ENCODE measurements at places on chromosomes 11 and 22.

- no peak for DNase-seq
These were observed 774 bp upstream of the E2F8 start for GRCh38 chr11:19241260-19242178.

- DNase-seq: no peak
These were observed 15.2 kb upstream of the EHF start for GRCh38 chr11:34605481-34606325.

- no peak for DNase-seq
These were observed 129.3 kb upstream of the FGF3 start for GRCh38 chr11:69948256-69949141.

- no peak for DNase-seq
These were observed 31.7 kb downstream of the TEAD1 start for GRCh38 chr11:12705874-12706273.

- DNase-seq: no peak
These were observed 103.5 kb downstream of the KCNC1 start for GRCh38 chr11:17838102-17838501.

DNA sequence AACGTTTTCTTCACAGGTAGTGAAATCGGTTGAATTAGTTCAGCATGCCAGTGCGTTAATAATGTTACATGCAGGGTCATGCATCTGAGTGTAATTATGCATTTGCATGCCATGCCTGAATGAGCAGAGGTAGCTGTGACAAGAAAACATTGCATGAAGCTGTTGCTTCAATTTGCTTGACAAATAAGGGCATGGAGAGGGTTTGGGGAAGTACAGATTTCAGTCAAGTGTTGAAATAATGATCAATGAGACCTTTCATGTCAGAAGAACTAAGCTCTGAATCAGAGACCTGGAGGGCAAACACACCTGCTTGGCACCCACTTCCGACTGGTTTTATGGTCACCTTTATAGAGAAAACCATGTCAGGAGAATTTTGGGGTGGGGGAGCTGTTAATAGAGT, 221.4 kb downstream of the DBX1 start:
- DNase-seq: no peak

DNA sequence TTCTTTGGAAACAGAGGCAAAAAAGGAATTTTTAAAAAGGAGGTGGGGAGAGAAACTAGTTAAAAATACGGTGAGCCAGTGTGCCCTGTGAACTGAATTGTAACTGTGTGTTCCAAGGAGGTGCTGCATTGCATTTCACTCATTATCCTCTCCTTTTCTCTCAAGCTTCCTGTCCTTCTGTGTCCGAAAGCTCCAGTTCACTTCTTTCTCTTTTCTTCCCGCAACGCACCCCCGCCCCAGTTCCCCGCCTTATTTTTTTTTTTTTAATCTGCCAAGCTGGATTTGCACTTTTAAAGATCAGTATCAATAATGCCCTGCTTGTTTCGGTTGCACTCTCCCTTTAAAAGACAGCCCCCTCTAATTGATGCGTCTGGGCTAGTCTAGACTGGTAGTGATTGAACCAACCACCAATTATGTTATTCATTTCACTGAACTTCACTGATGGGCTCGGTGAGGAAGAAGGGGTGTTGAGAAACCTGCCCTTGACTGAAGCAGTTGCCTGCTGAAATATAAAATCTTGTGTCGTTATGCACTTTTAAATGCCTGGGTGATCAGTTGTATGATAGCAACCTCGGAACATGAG, 18.5 kb downstream of the BLID start:
- no peak for DNase-seq

GRCh38 chr11:76236092-76236999, 30.0 kb upstream of the WNT11 start:
- DNase-seq: peak; percentile 9

GRCh38 chr11:128549256-128549944, 38.0 kb downstream of the ETS1 start:
- DNase-seq: no peak

- DNase-seq: no peak
These were observed 10.9 kb upstream of the PHLDB1 start for GRCh38 chr11:118596224-118597146.

DNA sequence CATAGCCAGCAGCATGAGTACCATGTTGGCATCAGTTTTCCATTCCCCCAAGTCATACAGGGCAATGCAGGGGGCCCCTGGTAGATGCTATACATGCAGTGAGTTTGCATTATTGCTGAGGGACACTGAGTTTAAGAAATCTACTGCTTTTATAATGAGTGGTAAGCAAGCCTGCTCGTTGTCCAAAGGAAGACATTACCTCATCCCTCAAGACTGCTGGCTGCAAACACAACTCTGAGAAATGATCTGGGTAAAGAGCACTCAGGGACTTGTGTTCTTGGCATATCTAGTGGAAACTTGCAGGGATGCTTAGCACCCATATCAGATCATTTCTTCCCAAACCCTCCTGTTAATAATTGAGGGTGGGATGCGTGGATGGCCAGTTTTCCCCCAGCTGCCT, 77.9 kb downstream of the CWC15 start:
- no peak for DNase-seq

DNA sequence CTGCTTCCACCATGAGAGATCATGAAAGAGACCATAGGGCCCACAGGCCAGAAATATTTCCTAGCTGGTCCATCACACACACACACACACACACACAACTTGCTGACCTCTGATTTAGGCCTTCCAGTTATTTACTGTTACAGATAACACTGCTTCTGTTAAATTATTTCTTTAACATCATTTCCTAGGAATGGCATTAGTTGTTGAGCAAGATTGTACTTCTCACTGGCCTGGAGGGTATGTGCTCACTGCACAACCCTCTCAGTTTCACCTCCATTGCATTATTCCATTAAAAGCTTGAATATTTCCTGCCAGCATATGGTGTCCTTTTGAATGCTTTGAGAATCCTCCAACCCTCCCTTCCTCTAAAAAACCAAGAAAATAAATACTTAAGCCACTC, 104.4 kb downstream of the MICAL2 start:
- DNase-seq: no peak

DNA sequence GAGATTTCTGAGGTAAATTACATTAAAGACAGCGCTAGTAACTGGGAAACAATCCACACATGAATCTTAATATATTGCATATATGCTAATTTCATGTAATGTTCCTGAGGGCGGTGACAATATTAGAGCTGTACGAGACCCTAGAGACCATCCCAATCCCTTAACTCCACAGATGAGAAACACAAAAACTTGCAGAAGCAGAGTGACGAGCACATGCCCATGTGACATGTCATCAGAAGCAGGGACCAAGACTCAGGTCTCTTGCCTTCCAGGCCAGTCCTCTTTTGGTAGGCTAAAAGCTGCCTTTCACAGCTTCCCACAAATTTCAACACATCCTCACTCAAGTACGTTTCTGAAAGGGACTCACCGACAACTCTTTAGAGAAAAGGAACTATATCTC, 11.8 kb downstream of the MAPK1 start:
- no peak for DNase-seq

DNA sequence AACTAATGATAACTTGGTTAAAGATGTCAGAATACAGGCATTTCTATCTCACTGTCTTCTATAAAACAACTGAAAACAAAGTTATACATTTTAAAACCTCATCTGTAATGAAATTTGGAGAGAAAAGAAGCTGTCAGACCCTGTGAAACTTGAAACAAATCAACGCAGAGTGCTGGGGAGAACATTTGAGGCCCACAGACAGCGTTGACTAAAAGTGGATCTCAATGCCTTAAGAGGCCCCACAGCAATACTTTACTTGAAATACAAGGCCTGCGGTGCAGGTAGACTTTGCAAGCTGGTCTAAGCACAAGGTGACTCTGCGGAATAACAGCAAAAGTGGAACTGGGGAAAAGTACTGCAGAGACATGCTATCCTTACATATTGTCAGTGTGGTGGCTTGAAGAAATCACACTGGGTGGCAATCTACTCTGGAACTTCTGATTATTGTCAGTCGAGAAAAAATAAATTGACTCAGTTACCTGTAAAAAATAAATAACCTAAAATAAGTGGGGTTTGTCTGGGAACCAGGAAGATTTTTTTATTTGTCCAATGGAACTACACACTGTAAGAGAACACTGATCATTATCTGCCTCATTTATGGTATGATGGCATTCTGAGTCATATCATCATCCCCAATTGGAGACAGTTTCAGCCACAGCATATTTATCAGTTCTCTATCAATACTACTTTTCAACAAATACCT, 138.9 kb downstream of the LUZP2 start:
- DNase-seq: no peak

GRCh38 chr11:722346-722811, 16.3 kb downstream of the EPS8L2 start:
- no peak for DNase-seq

DNA sequence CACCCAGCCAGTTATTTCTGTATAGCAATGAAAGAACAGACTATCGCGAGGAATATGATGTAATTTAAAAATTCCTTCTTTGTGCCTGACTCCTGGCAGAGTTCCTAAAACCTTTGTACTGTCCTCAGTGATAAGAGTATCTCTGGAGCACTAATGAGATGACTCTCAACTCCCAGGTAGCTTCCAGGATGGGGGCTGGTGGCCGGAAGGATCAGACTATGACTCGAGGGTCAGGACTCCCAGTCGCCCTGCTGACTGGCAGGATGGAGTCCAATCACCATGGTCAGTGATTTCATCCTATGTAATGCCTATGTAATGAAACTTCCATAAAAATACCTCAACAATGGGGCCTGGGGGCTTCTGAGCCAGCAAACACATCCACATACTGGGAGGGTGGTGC, 135.1 kb downstream of the SHANK2 start:
- DNase-seq: no peak

DNA sequence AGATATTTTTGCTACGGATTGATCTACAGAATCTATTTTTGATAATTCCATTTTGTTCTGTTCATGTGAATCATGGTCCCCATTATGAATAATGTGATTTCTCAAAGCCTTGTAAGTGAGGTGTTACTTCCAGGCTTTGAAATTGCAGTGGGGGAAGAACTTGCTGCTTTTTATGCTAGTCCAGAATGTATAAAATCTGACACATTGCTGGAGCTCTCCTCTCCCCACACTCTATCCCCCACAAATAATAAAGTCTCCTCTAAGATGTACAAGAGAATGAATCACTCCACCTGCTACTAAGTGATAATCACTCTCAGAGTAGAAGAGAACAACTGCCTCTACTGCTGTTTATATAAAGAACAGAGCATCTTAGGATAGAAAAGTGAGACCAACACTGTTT, 5.9 kb upstream of the RAB6A start:
- DNase-seq: no peak

GRCh38 chr11:120346233-120346632, 10.0 kb downstream of the ARHGEF12 start:
- no peak for DNase-seq

DNA sequence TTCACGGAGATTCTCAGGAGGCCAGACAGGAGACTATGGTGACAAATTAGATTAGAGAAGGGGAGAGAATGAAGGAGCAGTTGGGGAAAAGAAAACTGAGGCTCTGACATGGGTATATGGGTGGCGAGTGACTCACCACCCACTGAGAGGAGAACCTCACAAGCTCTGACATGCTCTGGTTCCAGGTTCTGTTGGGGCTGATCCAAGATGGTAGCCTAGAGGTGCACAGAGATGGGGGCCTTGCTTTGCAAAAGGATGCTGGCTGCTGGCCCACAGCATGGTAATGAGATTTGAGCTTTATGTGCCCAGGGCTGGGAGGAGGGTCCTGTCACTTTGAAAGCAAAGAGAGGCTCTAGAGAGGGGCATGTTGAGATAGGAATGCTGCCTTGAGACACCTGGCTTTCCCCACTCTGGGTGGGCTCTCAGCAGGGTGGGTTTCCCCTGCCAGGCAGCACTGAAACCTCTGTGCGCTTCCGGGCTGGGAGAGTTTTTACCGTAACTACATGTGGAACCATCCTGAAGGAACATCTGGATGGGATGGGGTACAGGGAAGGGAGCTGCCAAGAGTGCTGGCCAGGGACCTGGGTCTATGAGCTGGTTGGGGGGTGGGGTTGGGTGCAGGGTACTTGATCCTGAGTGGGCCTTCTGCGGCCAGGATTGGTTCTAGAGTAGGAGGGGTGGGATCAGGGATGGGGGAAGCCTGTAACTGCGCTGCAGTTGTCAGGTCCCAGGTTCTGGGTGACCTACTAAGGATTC, 1.2 kb upstream of the GRK2 start:
- no peak for DNase-seq

GRCh38 chr11:19344661-19345518, 104.1 kb upstream of the E2F8 start:
- DNase-seq: no peak

DNA sequence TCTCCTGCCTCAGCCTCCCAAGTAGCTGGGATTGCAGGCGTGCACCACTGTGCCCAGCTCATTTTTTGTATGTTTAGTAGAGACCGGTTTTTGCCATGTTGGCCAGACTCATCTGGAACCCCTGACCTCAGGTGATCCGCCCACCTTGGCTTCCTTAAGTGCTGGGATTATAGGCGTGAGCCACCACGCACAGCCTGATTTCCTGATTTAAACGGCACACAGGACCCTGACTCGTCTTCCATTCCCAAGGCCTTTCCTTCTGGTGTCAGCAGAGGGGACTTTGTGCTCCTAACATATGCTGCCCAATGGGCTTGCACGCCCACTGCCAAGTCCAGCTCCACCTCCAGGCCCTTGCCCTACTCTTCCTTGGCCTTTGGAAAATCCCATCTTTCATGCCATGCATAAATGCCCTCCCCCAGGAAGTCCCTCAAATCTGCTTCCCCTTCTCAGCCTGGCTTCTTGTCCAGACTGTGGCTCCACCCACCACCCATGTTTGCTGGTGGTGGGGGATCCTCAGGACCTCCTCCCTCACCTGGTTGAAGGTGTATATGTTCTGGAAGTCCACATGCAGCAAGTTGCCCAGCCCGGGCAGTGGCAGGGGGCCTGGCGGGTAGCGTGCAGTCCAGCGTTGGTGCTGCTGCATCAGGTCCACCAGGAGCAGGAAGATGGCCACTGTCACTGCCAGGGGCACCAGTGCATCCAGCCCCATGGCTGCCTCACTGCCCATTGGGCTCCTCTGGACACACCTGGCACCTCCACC, 23.9 kb upstream of the CYP2D6 start:
- DNase-seq: no peak

DNA sequence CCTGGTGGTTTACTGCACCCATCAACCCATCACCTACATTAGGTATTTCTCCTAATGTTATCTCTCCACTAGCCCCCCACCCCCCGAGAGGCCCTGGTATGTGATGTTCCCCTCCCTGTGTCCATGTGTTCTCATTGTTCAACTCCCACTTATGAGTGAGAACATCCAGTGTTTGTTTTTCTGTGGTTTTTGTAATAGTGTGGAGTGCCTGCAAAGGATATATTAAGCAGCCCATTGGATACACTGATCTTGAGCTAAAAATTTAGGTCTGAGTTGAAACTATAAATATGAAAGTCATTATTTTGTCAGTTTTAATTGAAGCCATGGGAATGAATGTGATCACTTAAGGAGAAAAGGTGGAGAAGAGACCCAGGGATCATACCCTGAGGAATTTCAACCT, 23.0 kb downstream of the MRPL48 start:
- no peak for DNase-seq

- peak; percentile 58 for DNase-seq
These were observed 874 bp downstream of the APOL1 start for GRCh38 chr22:36253523-36254490.

DNA sequence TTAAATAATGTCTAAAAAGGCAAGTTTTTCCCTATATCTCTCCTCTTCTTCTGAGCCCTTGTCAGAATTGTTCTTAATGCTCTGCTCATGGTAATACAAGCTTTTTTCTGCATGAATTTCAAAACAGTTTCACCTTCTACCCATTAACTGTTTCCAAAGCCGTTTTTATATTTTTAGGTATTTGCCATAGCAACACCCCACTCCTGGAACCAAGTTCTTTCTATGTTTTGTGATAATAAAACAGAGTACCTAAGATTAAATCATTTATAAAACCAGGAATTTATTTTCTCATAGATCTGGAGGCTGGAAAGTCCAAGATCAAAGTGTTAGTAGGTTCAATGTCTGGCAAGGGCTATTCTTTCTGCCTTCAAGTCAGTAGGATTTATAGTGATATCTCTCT, 497.4 kb downstream of the ETS1 start:
- no peak for DNase-seq
